ENCODE measurements at places on chromosomes 4 and X. TPM values are rescaled to one million over a fixed set of nuclear protein-coding genes. Genes with fewer than 3 reads are reported as not detected.

The SLC10A4 gene
- 0.13 TPM for total RNA-seq

DNA sequence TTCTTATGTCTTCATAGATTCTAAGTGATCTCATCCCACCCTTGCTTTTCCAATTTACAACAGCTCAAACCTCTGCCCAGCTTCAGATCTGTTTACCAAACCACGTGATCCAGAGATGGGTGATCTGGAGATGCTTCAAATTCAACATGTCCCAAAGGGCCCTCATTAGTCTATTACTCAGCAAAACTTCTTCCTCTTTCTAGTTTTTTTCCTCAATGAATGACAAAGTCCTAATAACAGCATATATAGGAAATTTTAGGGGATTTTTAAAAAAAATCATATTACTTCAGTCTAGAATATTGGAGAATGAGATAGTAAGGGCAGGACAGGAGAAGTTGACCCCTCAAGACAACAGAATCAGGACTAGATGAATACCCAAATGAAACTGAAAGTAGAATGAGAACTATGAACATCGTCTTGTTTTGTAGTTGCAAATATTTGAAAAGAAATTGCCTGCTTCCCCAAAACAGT is 127.1 kb downstream of the CFAP299 start:
- H3K27me3 ChIP-seq: no peaks in the 10 kb centered on the region
- DNase-seq: no peak
- H3K4me1 ChIP-seq: no peaks in the 10 kb centered on the region
- no peak overlapping the region for H3K4me3 ChIP-seq

The FSTL5 gene
- total RNA-seq: not detected

GRCh38 chrX:17737986-17738713 is 857 bp downstream of the SCML1 start:
- H3K36me3 ChIP-seq: no peaks in the 10 kb centered on the region
- peak overlapping the region; percentile 75 for H3K4me3 ChIP-seq
- no peaks in the 10 kb centered on the region for H3K4me1 ChIP-seq
- H3K27ac ChIP-seq: peak overlapping the region; percentile 95

The TECRL gene
- total RNA-seq: not detected

The GNPDA2 gene
- total RNA-seq: 19.4 TPM

GRCh38 chr4:18342847-18343246 is 321.3 kb upstream of the LCORL start:
- no peaks in the 10 kb centered on the region for H3K4me1 ChIP-seq
- no peak overlapping the region for H3K4me3 ChIP-seq
- no peaks in the 10 kb centered on the region for H3K36me3 ChIP-seq
- H3K27me3 ChIP-seq: no peaks in the 10 kb centered on the region

The AKAP17A gene
- 45.1 TPM for total RNA-seq

DNA sequence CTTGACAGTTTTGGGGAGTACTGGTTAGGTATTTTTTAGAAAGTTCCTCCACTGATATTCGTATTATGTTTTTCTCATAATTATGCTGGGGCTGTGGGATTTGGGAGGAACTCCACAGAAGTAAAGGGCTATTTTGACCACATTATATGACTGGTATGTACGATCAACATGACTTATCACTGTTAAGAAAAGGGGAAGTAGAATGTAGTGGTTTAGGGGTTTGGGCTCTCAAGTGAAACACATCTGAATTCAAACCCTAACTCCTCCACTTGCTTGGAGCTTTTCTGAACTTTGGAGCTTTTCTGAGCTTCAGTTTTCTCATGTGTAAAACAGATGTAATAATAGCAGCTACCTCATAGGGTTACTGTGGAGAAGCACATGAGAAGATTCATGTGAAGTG is 96.4 kb upstream of the C1GALT1C1 start:
- no peaks in the 10 kb centered on the region for H3K36me3 ChIP-seq
- no peak overlapping the region for H3K4me3 ChIP-seq
- no peaks in the 10 kb centered on the region for H3K27me3 ChIP-seq
- no peak overlapping the region for H3K27ac ChIP-seq

GRCh38 chr4:123699880-123700771 is 303.5 kb downstream of the SPRY1 start:
- no peaks in the 10 kb centered on the region for H3K36me3 ChIP-seq
- no peaks in the 10 kb centered on the region for H3K4me1 ChIP-seq
- no peak overlapping the region for H3K4me3 ChIP-seq
- no peak for DNase-seq
- no peak overlapping the region for H3K27ac ChIP-seq

GRCh38 chr4:48250980-48251379 is 18.7 kb downstream of the TEC start:
- no peak for DNase-seq
- H3K27ac ChIP-seq: no peak overlapping the region
- H3K4me3 ChIP-seq: no peak overlapping the region
- no peaks in the 10 kb centered on the region for H3K27me3 ChIP-seq

The CDKL2 gene
- 15.9 TPM for total RNA-seq

GRCh38 chr4:40212674-40213527 is 16.1 kb downstream of the RHOH start:
- no peaks in the 10 kb centered on the region for H3K36me3 ChIP-seq
- no peak for DNase-seq
- no peaks in the 10 kb centered on the region for H3K27me3 ChIP-seq
- no peak overlapping the region for H3K4me3 ChIP-seq

DNA sequence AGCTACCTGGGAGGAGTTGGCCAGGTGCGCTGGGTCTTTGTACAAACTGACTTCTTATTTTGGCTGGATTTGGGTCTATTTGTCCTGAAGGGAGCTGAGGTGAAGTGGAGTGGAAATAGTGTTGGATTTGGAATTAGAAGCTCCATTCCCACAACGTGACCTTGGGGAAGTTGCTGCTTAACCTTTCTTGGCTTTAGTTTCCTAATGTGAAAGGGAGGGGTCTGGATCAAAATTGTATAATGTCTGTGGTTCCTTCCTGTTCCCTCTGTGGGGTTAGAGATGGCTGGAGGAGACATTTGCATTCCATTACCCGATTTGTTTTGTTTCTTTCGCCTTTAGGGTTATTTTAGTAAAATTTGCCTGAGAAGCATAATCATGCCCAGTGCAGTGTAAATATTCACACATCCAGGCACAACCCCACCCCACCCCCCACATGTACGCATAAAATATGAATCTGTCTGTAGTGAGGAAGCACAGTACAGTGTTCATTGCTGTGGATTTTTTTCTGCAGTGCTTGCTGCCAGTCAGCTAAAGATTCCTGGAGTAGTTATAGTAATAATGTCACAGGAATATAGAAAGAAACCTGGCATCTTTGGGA is 21.5 kb downstream of the JADE1 start:
- peak; percentile 48 for DNase-seq
- H3K27ac ChIP-seq: peak overlapping the region; percentile 5
- H3K4me3 ChIP-seq: peak overlapping the region; percentile 31
- peaks cover 44% of the 10 kb centered on the region for H3K4me1 ChIP-seq

DNA sequence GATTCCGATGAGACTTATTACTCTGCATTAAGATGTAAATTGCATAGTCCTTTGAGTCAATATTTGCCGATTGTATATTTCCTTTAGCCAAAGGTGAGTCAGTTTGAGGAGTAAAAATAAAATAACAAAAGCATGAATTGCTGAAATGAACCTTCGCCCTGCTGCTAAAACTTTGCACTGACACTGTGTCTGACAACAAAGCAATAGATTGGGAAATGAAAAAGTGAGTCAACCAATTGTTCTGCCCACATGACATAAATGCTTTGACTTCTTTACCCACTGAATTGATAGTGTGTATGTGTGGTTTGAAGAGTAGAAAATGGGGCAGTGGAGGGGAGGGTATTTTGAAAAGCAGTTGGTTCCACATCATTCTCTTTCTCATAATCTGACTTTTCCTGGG is 88.4 kb upstream of the AFF2 start:
- no peaks in the 10 kb centered on the region for H3K27me3 ChIP-seq
- H3K36me3 ChIP-seq: no peaks in the 10 kb centered on the region
- no peak overlapping the region for H3K4me3 ChIP-seq
- no peaks in the 10 kb centered on the region for H3K4me1 ChIP-seq

The SSX2B gene
- total RNA-seq: not detected

The NXF2 gene
- not detected for total RNA-seq

- H3K4me1 ChIP-seq: no peaks in the 10 kb centered on the region
- no peak for DNase-seq
- no peaks in the 10 kb centered on the region for H3K36me3 ChIP-seq
- no peak overlapping the region for H3K27ac ChIP-seq
- no peak overlapping the region for H3K4me3 ChIP-seq
- H3K27me3 ChIP-seq: no peaks in the 10 kb centered on the region
Observed at GRCh38 chr4:112003231-112003907, 141.9 kb upstream of the FAM241A start.

The RPL34 gene
- 953 TPM for total RNA-seq

The STARD8 gene
- 23.4 TPM for total RNA-seq

DNA sequence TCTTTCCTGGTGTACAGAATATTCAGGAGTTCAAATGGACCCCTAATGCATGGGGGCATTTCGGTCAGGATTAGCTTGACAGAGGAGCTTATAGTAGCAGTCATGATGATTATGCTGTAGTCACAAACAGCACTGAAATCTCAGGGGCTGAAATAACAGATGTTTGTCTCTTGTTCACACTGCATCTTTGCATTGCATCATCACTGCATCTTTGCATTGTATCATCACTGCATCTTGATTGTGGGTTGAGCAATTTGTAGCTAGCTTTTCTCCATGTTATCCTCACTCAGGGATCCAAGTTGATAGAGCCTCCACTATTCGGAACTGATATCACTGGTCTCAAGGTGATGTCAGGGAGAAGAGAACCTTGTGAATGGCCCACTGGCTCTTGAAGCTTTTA is 160.9 kb downstream of the GATB start:
- no peaks in the 10 kb centered on the region for H3K36me3 ChIP-seq
- no peak overlapping the region for H3K4me3 ChIP-seq
- DNase-seq: no peak
- H3K27ac ChIP-seq: no peak overlapping the region

DNA sequence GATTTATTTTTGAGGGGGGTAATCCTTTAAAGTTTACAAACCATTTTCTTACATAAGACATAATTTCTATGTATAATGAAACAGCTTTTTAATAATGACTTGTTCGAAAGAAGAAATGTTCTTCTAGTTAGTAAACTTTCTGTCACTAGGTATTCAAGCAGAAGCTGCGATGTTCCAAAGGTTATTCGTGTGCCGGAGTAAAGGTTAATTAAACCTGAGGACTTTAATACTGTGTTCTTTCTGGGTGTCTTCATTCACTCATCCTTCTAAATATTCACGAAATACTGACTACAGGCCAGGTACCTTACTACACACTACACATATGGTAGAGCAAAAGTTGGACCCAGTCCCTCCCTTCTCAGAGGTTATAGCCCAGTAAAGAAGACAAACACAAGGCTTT is 96.7 kb downstream of the NR3C2 start:
- DNase-seq: no peak
- no peak overlapping the region for H3K27ac ChIP-seq
- H3K36me3 ChIP-seq: no peaks in the 10 kb centered on the region

- H3K4me3 ChIP-seq: no peak overlapping the region
- no peak overlapping the region for H3K27ac ChIP-seq
- H3K4me1 ChIP-seq: no peaks in the 10 kb centered on the region
- no peaks in the 10 kb centered on the region for H3K36me3 ChIP-seq
Observed at GRCh38 chr4:77473509-77473908, 132.1 kb upstream of the CXCL13 start.

The GPRASP3 gene
- total RNA-seq: 4.5 TPM

The SMIM14 gene
- total RNA-seq: 64.2 TPM

- H3K4me3 ChIP-seq: no peak overlapping the region
- H3K4me1 ChIP-seq: no peaks in the 10 kb centered on the region
- no peak for DNase-seq
- H3K27me3 ChIP-seq: no peaks in the 10 kb centered on the region
- H3K36me3 ChIP-seq: no peaks in the 10 kb centered on the region
Observed at GRCh38 chr4:135412213-135412612, 1210.6 kb upstream of the PABPC4L start.

DNA sequence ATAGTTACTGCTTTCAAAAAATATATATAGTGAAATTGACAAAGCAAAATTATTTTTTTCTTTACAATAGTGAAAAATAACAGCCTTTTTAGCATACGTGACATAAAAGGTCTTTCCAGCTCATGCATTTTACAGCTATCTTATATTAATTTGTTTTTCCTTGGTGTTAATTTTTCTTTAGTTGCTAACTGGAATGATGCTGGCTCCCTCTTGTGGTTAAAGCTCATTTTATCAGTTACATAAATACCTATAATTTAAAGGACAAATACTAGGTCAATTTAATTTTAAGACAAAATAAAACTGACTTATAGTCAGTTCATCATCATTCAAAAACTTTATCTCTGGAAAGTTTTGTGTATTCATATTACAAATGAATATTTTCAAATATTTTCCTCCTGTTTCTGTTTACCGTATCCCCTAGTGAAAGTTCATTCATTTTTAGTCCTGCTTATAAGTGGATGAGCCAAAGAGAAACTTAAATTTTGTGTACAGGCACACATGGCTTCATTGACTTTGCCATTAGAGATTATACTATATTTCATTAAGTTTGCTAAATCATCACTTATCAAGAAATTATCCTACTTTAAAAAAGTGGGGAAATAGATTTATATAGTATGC is 9.9 kb upstream of the ANAPC4 start:
- DNase-seq: no peak
- no peak overlapping the region for H3K4me3 ChIP-seq
- peaks cover 10% of the 10 kb centered on the region for H3K36me3 ChIP-seq
- no peaks in the 10 kb centered on the region for H3K4me1 ChIP-seq
- no peaks in the 10 kb centered on the region for H3K27me3 ChIP-seq

GRCh38 chr4:127196655-127197352 is 436.0 kb upstream of the INTU start:
- no peaks in the 10 kb centered on the region for H3K27me3 ChIP-seq
- no peak overlapping the region for H3K4me3 ChIP-seq
- no peaks in the 10 kb centered on the region for H3K36me3 ChIP-seq
- no peaks in the 10 kb centered on the region for H3K4me1 ChIP-seq
- no peak for DNase-seq

GRCh38 chr4:3399277-3400194 is 42.2 kb upstream of the HGFAC start:
- no peak overlapping the region for H3K4me3 ChIP-seq
- DNase-seq: no peak
- no peaks in the 10 kb centered on the region for H3K27me3 ChIP-seq
- no peaks in the 10 kb centered on the region for H3K4me1 ChIP-seq
- H3K27ac ChIP-seq: no peak overlapping the region

GRCh38 chrX:16869393-16870094 is 618 bp downstream of the RBBP7 start:
- peak; percentile 15 for DNase-seq
- H3K36me3 ChIP-seq: no peaks in the 10 kb centered on the region
- H3K4me3 ChIP-seq: peak overlapping the region; percentile 77
- H3K27me3 ChIP-seq: peaks cover 23% of the 10 kb centered on the region
- peak overlapping the region; percentile 78 for H3K27ac ChIP-seq

DNA sequence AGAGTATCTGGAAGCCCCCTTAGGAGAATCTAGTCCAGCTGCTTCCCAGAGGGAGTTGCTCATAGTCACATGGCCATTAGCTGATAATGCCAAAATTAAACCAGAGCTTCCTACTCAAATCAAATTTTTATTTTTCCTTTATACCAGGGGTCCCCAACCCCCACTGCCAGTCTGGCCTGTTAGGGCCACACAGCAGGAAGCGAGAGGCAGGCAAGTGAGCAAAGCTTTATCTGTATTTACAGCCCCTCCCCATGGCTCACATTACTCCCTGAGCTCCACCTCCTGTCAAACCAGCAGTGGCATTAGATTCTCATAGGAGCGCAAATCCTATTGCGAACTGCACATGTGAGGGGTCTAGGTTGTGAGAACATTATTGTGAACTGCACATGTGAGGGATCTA is 19.2 kb upstream of the TNIP3 start:
- H3K4me3 ChIP-seq: no peak overlapping the region
- H3K27me3 ChIP-seq: no peaks in the 10 kb centered on the region
- H3K36me3 ChIP-seq: no peaks in the 10 kb centered on the region
- DNase-seq: no peak
- no peak overlapping the region for H3K27ac ChIP-seq
- no peaks in the 10 kb centered on the region for H3K4me1 ChIP-seq

GRCh38 chrX:149383852-149384251 is 121.3 kb downstream of the IDS start:
- no peak overlapping the region for H3K4me3 ChIP-seq
- H3K36me3 ChIP-seq: no peaks in the 10 kb centered on the region
- no peaks in the 10 kb centered on the region for H3K27me3 ChIP-seq
- no peak for DNase-seq
- no peaks in the 10 kb centered on the region for H3K4me1 ChIP-seq
